ENCODE measurements at places on chromosomes 3 and 15.

DNA sequence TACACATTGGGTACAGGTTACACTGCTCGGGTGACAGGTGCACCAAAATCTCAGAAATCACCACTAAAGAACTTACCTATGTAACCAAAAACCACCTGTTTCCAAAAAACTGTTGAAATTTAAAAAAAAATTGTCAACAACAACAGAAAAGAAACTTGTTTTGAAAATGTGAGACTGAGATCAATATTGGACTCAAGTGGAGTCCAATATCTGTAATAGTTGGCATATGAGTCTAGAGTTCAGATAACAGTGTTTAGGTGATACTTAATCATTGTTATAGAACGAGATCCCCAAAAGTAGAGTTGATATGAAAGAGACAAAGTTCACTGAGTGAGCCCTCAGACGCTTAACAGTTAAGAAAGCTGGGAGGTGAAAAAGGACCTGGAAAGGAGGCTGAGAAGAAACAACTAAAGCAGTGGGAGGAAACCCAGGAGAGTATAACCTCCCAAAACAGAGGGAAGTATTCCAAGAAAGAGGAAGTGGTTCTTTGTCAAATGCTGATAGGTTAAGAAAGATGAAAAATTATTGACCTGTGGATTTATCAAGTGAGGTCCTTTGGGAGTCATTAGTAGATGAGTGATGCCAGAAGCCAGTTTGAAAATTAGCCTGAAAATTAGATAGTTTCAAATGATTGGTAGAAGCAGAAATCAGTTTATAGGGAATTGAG, 388.6 kb upstream of the DPH6 start:
- no peaks in the 10 kb centered on the region for H3K27me3 ChIP-seq
- no peak for DNase-seq
- H3K36me3 ChIP-seq, result no peaks in the 10 kb centered on the region
- H3K4me3 ChIP-seq, result no peak overlapping the region

- H3K4me3 ChIP-seq, result no peak overlapping the region
- DNase-seq, result no peak
- H3K36me3 ChIP-seq, result no peaks in the 10 kb centered on the region
These were observed 23.3 kb downstream of the WWTR1 start for GRCh38 chr3:149634573-149634972.

DNA sequence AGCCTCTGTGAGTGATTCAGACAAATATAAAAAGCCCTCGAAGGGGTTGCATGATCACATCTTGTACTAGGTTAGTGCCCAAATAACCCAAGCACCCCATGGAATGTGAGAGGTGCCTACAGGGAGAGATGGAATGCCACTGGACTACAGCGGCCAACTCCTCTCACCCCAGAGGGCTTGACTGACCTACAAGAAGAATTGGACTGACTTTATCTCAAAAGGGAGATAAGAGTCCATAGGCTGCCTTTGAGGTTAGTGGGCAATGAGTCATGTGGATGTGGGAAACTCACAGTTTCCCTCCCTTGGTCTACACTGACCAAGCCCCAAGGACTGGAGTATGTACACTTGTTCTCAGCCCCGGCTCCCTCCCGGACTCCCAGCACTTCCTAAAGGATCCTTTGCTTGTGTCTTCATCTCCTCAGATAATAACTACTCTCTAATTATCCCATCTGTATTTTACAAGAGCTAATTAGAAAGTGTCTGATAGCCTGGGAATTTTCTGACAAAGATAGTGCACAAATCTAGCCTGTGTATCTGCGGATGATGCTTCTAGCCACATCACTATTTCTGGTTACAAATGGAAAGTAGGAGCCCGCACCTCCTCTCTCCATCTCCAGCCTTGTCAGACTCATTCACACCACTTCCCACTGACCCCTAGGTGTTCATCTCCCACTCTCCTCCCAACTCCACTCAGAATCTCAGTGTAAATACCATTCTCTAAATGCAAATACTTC, 547.8 kb upstream of the TBL1XR1 start:
- H3K4me3 ChIP-seq, result no peak overlapping the region
- H3K36me3 ChIP-seq, result no peaks in the 10 kb centered on the region
- no peak overlapping the region for H3K27ac ChIP-seq
- no peaks in the 10 kb centered on the region for H3K27me3 ChIP-seq
- no peaks in the 10 kb centered on the region for H3K4me1 ChIP-seq

DNA sequence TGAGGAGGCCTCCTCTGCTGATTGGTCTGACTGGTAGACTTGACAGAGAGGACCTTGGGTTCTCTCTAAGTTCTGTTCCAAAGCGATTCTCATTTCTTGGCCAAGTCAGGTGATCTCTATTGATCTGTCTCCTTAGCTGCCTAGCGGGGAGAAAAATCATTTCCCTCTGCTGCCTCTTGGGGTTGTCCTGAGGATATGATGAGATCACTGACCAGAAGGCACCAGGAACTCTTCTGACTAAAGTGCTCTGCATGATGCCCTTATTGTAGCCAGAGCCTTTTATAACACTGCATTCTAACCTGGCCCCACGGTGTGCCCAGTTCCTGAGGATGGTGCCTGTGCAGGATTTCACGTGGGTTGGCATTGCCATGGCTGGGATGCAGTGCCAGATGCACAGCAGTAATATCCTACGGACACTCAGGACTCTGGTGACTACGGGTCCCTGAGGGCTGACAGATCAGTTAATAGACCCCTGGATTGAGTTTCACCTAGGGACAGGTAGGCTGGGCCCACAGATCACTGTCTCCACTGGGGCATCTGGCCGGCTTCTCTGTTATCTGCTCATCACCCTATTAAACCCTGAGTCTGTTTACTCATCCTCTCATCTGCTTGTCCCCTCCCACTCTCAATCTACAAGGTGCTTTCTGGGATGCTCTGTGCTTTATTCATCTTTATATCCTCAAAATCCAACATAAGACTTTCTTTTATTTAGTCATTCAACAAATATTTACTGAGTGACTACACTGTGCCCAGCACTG, 3.9 kb upstream of the HEG1 start:
- H3K27me3 ChIP-seq, result no peaks in the 10 kb centered on the region
- no peak overlapping the region for H3K4me3 ChIP-seq

GRCh38 chr3:183800243-183800863, 25.0 kb downstream of the MAP6D1 start:
- peaks cover 81% of the 10 kb centered on the region for H3K36me3 ChIP-seq
- no peak overlapping the region for H3K27ac ChIP-seq
- no peak overlapping the region for H3K4me3 ChIP-seq
- no peak for DNase-seq
- no peaks in the 10 kb centered on the region for H3K27me3 ChIP-seq

- DNase-seq, result no peak
- H3K4me1 ChIP-seq, result peaks cover 4% of the 10 kb centered on the region
- no peak overlapping the region for H3K27ac ChIP-seq
- no peaks in the 10 kb centered on the region for H3K27me3 ChIP-seq
- H3K4me3 ChIP-seq, result no peak overlapping the region
These were observed 66.4 kb downstream of the PTPRG start for GRCh38 chr3:61627768-61628185.

DNA sequence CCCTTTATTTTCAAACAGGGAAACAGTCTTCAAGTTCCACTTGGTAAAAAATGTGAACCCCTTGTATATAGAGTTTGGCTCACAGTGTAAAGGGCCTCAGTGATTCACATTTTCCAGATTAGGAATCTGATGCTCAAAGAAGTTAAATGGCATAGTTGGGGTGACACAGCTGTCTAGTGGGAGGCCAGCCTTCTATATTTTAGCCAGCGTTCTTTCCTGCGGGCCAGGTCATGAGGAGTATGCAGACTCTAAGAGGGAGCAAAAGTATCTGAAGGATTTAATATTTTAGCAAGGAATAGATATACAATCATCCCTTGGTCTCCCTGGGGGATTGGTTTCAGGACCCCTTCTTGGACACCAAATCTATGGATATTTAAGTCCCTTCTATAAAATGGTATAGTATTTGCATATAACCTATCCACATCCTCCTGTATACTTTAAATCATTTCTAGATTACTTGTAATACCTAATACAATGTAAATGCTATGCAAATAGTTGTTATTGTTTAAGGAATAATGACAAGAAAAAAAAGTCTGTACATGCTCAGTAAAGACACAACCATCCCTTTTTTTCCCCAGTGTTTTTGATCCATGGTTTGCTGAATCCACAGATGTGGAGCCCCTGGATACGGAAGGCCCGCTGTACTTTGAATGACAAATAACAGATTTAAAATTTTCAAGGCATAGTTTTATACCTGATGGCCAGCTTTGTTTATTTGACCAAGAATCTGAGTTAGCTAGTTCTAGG, 7.0 kb downstream of the B2M start:
- no peaks in the 10 kb centered on the region for H3K27me3 ChIP-seq
- no peak overlapping the region for H3K27ac ChIP-seq
- H3K36me3 ChIP-seq, result peaks cover 50% of the 10 kb centered on the region
- H3K4me1 ChIP-seq, result peaks cover 50% of the 10 kb centered on the region
- no peak for DNase-seq

GRCh38 chr3:9899289-9899791, 3.3 kb upstream of the IL17RE start:
- peaks cover 49% of the 10 kb centered on the region for H3K4me1 ChIP-seq
- DNase-seq, result no peak
- H3K36me3 ChIP-seq, result no peaks in the 10 kb centered on the region

DNA sequence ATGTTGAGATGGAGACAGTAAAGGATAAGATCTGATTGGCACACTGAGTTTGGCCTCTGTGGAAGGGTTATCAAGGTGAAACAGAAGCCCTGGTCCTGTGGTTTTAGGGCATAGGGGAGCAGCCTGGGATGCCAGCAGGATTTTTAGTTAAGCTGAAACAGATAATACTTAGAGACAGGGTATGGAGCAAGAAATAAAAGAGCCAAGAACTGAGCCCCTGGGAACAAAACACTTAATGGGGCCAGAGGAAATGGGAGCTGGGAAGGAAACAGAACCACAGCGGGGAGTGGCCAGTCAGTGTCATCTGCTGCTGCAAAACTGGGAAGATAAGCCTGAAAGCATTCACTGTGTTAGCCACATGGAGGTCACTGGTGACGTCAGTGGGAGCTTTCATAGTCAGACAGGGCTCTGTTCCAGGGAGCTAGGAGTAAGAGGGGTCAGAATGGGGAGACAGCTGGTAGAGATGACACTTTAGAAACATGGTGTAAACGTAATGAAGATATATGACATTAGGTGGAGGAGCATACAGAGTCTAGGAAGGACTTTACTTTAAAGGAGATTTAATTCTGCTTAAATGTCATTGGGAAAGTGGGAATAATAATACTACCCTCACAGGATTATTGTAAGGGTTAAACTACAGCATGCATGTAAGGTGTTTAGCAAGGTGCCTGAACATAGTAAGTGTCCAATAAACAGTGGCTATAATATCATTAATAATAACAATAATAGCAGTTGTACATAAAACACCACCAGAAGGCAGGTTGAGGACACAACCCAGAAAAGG, 172.7 kb upstream of the CTNNB1 start:
- H3K4me1 ChIP-seq, result peaks cover 5% of the 10 kb centered on the region
- H3K4me3 ChIP-seq, result no peak overlapping the region
- no peaks in the 10 kb centered on the region for H3K36me3 ChIP-seq
- peaks cover 2% of the 10 kb centered on the region for H3K27me3 ChIP-seq

- no peak for DNase-seq
- peaks cover 8% of the 10 kb centered on the region for H3K4me1 ChIP-seq
- H3K4me3 ChIP-seq, result no peak overlapping the region
- peaks cover 22% of the 10 kb centered on the region for H3K36me3 ChIP-seq
- H3K27ac ChIP-seq, result no peak overlapping the region
- no peaks in the 10 kb centered on the region for H3K27me3 ChIP-seq
These were observed 34.7 kb downstream of the OXNAD1 start for GRCh38 chr3:16299746-16300145.

GRCh38 chr3:48623851-48624547, 2.4 kb upstream of the TMEM89 start:
- H3K27me3 ChIP-seq, result no peaks in the 10 kb centered on the region
- DNase-seq, result no peak
- no peaks in the 10 kb centered on the region for H3K4me1 ChIP-seq
- H3K4me3 ChIP-seq, result no peak overlapping the region

DNA sequence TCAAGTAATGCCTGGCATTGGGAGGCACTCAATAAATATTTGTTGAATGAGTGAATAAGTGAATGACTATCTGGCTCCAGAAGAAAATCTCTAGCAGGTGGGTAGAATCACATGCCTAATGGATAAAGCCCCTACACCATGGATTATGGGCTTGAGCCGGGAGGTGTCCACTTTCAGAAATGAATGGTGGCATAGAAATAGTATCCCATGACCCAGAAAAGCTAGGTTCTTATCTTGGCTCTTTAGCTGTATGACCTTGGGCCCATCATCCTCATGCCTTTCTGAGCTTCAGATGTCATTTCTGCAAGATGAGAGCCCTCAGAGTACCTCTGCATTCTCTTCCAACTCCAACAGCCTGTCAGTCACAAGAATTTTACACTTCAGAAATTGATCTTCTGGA, 37.3 kb upstream of the TNIK start:
- no peaks in the 10 kb centered on the region for H3K4me1 ChIP-seq
- H3K27ac ChIP-seq, result no peak overlapping the region

DNA sequence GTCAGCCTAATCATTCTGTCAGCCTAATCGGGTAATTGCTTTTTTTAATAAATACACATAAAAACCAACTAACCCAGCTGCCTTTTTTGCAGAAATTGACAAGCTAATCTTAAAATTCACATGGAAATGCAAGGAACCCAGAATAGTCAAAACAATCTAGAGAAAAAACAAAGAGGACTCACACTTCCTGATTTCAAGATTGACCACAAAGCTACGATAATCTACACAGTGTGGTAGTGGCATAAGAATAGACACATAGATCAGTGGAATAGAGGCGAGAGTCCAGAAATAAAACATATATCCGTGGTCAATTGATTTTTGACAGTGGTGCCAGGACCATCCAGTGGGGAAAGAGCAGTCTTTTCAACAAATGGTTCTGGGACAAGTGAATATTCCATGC, 2.4 kb upstream of the C3orf20 start:
- peaks cover 56% of the 10 kb centered on the region for H3K36me3 ChIP-seq
- DNase-seq, result no peak
- H3K4me1 ChIP-seq, result no peaks in the 10 kb centered on the region
- H3K27me3 ChIP-seq, result no peaks in the 10 kb centered on the region
- no peak overlapping the region for H3K27ac ChIP-seq

- H3K4me3 ChIP-seq, result no peak overlapping the region
- H3K4me1 ChIP-seq, result peaks cover 18% of the 10 kb centered on the region
- H3K36me3 ChIP-seq, result no peaks in the 10 kb centered on the region
- no peak overlapping the region for H3K27ac ChIP-seq
- H3K27me3 ChIP-seq, result no peaks in the 10 kb centered on the region
These were observed 31.2 kb downstream of the RFTN1 start for GRCh38 chr3:16482194-16482769.

DNA sequence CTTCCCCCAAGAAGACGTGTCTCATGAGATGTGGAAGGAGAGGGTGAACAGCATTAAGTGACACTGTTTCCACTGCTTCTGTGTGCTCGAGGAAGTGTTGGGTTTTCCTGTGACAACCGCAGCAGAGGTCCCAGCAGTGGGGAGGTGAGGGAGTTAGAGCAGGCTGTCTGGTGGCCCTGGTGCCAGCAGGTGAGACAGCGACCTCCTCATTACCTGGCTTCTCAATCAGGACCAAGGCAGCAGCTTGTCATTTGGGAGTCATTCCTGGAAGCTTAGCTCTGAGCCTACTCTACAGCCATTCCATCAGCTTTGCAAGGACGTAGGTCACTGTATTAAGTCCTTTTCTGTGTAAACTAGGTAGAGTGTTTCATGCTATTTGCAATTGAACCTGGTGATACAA, 63.3 kb upstream of the RGMA start:
- H3K4me1 ChIP-seq, result peaks cover 26% of the 10 kb centered on the region
- no peaks in the 10 kb centered on the region for H3K36me3 ChIP-seq
- H3K4me3 ChIP-seq, result no peak overlapping the region
- H3K27ac ChIP-seq, result no peak overlapping the region

Measured in suprapubic skin (tissue), 4 donors.